Esophagus mucosa (tissue), 1 donor: ENCODE measurements at places on chromosomes 5 and 9. TPM values are rescaled to one million over a fixed set of nuclear protein-coding genes. Genes with fewer than 3 reads are reported as not detected.

Gene PCDHA4
- total RNA-seq = 0.20 TPM

GRCh38 chr5:131649161-131649560 is 14.1 kb upstream of the RAPGEF6 start:
- ATAC-seq = no peak

GRCh38 chr5:125290935-125291334 is 544.5 kb upstream of the ZNF608 start:
- no peak for ATAC-seq

GRCh38 chr5:136656811-136657210 is 291.5 kb upstream of the TRPC7 start:
- no peak for ATAC-seq

Gene SHOC1
- 0.56 TPM for total RNA-seq

GRCh38 chr9:34240006-34240405 is 61.2 kb downstream of the UBAP1 start:
- no peak for ATAC-seq

DNA sequence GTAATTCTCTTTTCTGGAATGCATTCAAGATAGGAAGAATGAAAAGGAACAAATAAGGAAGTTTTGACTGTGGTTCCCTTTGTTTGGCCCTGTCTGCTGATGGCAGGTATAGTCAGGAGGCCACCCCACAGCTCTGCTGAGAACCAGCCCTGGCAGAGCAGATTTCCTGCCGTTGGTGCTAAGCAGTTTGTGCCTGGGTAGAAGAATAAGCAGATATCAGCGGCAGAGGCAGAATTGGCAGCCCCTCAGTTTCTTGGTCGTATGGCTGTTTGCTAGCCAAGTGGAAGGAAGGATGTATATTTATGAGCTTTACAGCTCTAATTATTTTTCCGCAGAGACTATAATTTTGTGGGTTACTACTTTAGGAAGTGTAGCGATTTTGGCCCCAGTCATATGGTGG is 310.2 kb upstream of the RFX3 start:
- no peak for ATAC-seq

- no peak for ATAC-seq
Observed at GRCh38 chr9:107700847-107701246, 211.3 kb upstream of the KLF4 start.

GRCh38 chr9:116318468-116319374 is 165.1 kb downstream of the PAPPA start:
- ATAC-seq = no peak

Gene ACOT12
- total RNA-seq = not detected

Gene RMI1
- 6.7 TPM for total RNA-seq

GRCh38 chr9:103757062-103757461 is 337.0 kb upstream of the SMC2 start:
- ATAC-seq = peak; percentile 48

Gene SPATA9
- total RNA-seq = not detected

DNA sequence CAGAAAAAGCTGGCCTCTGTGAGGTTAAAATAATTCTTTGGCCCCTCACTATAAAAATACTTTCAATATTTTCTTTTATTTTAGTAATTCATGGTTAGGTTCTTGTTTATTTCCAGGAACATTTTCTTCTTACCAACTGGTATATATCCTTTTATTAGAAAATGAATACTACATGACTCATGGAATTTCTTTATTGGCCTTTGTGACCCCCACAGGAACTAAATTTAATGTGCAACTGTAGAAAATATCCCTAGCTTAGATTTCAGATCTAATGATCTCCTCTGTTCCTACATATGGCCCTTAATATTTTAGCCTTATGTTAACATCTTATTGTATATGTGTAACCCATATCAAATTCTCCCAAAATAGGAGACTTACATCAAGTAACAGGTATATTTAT is 429.9 kb downstream of the NR2F1-AS1 start:
- no peak for ATAC-seq

DNA sequence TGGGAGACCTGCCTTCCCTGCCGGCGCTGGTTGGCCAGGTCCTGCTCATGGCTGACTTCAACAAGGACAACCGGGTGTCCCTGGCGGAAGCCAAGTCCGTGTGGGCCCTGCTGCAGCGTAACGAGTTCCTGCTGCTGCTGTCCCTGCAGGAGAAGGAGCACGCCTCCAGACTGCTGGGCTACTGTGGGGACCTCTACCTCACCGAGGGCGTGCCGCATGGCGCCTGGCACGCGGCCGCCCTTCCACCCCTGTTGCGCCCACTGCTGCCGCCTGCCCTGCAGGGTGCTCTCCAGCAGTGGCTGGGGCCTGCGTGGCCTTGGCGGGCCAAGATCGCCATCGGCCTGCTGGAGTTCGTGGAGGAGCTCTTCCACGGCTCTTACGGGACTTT is 10.6 kb downstream of the DIPK1B start:
- ATAC-seq = no peak

DNA sequence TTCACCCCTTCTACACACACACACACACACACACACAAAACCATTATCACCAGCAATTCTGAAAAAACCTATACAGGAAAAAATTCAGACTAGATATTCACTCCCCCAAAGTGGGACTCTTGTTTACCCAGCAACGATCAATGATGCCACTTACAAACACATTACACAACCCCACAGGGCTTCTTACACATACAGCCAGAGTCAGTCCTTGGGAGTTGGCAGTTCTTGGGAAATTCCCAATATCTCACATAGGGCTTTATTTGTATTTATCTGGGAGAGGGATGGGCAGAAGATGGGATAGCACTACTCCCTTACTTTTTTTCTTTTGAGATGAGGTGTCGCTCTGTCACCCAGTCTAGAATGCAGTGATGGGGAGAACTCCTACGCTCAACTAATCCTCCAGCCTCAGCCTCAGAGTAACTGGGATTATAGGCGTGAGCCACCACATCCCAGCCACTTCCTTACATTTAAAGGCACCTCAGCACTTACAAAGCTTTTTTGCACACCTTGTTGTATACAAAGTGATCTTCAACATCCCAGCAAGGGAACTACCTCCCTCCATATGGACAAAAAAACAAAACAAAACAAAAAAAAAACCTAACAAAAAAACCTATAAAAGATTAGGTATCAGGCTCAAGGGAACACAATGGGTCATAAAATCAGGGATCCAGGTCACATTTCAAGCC is 168.4 kb downstream of the TSSK1B start:
- peak; percentile 58 for ATAC-seq

Gene SLC6A7
- not detected for total RNA-seq

DNA sequence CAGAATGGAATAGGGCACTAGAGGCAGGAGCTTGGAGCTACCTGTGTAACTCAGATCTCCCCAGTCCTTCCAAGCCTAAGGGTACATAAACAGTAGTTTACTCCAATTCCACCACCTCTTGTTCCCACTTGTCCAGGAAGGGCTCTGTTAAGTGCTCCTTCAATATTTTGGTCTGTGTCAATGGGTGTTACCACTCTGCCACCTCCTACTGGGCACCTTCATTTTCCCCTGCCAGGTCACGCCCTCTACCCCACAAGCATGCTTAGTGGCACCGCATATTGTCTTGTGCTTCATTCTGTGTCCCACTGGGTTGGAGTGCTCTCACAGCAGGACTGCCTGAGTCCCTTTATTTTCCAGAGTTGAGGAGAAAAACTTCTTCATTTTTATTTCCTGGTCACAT is 459.8 kb downstream of the ARHGEF28 start:
- ATAC-seq = no peak

GRCh38 chr5:157172403-157172802 is 6.3 kb upstream of the GARIN3 start:
- ATAC-seq = peak; percentile 42

DNA sequence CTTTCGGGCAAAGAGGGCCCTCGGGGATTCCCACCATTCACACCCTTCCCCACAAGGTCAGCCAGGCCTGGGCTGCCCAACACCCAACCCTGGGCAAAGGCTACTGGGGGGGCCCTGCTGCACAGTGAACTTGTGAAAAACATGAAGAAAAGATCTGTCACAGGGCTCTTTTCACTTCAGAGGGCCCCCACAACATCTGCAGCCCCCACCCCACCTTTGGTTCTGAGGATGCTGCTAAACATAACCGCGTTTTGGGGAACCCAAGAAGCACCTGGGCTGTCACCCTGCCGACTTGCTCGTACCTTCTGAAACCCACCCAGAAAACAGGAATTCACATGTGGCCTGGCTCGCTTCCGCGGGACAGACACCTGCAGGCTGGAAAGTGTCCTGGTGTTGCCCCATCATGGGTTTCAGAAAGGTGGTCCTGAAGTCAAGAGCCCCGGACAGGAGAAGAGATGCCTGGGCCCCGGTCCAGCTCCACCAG is 29.3 kb downstream of the B4GALT1 start:
- ATAC-seq = no peak

GRCh38 chr9:134167530-134167931 is 3.2 kb upstream of the RNU6ATAC start:
- no peak for ATAC-seq

DNA sequence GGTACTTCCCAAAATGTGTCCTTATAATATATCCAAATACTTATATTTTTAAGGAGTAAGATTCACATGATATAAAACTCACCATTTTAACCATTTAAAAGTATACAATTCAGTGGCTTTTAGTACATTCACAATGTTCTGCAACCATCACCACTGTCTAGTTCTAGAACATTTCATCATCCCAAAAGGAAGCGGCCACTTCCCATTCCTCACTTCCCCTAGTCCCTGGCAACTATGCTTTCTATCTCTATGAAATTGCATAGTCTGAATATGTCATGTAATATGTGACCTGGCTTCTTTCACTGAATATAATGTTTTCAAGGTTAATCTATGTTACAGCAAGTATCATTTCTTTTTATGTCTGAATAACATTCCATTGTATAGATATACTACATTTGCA is 615.1 kb upstream of the SGCD start:
- no peak for ATAC-seq

DNA sequence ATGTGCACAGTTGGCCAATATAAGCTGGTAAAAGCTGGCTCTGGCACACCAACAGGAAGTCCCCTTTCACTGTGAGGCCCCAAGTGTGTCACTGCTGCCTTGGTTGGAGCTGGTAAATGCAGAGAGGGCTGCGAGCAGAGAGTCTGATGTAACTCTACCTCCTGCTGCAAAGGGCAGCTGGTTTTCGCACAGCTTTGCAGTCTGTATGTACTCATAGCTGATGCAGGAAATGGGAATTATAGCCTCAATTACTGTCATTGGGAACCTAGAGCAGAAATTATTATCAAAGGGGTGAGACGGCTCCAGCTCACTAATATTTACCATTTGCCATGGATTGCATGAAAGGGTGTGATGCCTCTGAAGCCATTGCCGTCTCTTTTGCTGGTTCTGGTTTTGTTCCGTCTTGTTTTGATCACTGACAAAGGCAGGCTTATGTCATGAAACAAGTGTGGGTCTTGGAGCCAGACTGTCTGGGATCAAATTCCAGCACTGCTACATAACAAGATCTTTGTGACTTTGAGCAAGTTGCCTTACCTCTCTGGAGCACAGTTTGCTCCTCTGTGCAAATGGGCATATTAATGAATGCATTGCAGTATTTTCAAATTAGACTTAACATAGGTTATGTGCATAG is 124.3 kb upstream of the SLC25A48 start:
- ATAC-seq = no peak

GRCh38 chr5:103010168-103010567 is 109.8 kb downstream of the GIN1 start:
- ATAC-seq = no peak

DNA sequence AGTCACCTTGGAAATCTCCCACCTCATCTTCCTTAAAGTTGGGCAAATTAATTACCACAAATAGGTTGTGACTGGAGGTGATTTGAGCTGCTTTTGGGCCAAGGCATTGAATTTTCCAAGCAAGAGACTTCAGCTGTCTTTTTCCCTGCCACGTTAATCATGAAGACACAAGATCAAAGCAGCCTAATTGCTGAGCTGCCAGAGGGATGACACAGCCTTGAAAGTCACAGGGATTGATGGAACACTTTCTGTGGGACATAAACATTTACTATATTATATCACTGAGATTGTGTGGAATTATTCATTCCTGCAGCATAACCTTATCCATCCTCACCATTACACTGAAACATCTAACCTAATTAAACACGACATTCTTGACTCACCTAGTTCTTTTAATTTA is 172.2 kb downstream of the FAM170A start:
- no peak for ATAC-seq

- no peak for ATAC-seq
Observed at GRCh38 chr5:168819004-168819621, 239.9 kb upstream of the PANK3 start.

Gene MYMK
- not detected for total RNA-seq

GRCh38 chr5:157511651-157512644 is 51.9 kb downstream of the NIPAL4 start:
- ATAC-seq = peak; percentile 98

DNA sequence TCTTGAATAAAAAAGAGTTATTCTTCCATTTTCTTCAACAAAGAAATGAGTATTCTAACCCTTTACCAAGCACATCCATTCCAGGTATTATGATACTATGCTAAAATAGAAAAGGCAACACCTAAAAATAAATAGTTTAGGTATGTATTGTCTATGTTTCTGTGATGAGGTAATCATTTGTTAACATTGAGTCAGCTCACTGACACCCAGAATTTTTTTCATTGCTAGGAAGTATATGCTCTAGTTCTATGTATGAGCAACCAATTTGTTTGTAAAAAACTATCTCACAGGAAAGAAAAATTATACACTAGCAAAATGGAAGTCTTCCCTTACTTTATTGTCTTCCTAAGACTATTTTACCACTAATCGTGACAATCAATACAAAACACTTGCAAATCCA is 615.6 kb upstream of the GRIN3A start:
- no peak for ATAC-seq

DNA sequence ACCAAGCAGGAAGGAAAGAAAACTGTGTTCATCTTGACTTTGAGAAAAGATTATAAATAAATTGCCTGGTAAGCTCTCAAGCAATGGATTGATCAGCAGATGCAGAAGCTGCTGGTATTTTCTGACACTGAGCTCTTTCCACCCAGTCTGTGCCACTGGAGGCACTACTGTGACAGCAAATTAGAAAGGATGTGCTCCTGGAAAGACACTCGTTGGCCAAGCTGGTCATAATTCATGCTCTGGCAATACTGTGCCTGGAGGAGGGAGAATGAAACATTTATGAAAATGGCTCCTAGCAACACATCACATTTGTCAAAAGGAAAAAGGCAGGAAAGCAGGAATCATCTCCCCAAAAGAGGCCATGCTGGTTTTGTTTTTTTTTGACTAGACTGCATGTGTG is 84.2 kb downstream of the CAVIN4 start:
- no peak for ATAC-seq

Gene GARIN3
- total RNA-seq = not detected

- ATAC-seq = peak; percentile 18
Observed at GRCh38 chr5:79318935-79319614, 83.1 kb downstream of the JMY start.

Gene MRRF
- 36.5 TPM for total RNA-seq

DNA sequence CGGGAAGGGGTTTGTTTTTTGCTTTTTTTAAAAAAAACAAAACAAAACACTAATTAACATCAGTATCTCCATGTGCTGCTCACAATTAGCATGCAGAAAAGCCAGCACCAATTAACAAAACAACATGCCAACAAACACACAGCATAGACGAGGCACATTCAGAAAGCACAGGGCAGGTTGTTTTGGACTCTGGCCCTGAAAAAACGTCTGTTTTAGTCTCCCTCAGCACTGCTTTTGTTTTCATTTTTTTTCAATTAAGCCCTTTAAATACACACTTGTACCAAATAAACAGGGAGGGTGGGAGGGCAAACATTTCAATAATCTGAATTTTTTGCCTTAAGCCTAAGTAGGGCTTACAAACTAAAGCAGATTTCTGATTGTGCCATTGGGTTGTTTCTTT is 309.6 kb downstream of the DTWD2 start:
- ATAC-seq = no peak

Gene DOCK8
- 11.4 TPM for total RNA-seq
